ENCODE measurements at places on chromosomes 7 and 10. TPM values are rescaled to one million over a fixed set of nuclear protein-coding genes. Genes with fewer than 3 reads are reported as not detected.

Gene SH2B2
- total RNA-seq = 5.0 TPM

Gene CYP2C8
- 0.30 TPM for total RNA-seq

Gene SCART1
- total RNA-seq = 3.3 TPM

Gene VIPR2
- 0.46 TPM for total RNA-seq

Gene SPDYE11
- not detected for total RNA-seq

Gene EPO
- total RNA-seq = 0.19 TPM

Gene KIF11
- total RNA-seq = 56.7 TPM

Gene CREB3L2
- total RNA-seq = 49.4 TPM

Gene LRRC18
- total RNA-seq = not detected

Gene PDE6C
- total RNA-seq = not detected

Gene GPR158
- total RNA-seq = not detected

Gene GARIN1A
- total RNA-seq = 2.6 TPM

Gene EBF3
- not detected for total RNA-seq

Gene PRPS1L1
- total RNA-seq = not detected

Gene PDK4
- total RNA-seq = not detected

Gene LHPP
- total RNA-seq = 8.7 TPM

Gene LLCFC1
- not detected for total RNA-seq

Gene DRGX
- not detected for total RNA-seq

Gene PNLIPRP3
- total RNA-seq = not detected

Gene PLAU
- total RNA-seq = 0.43 TPM

Gene EN2
- total RNA-seq = not detected

Gene TMEM196
- not detected for total RNA-seq

Gene EMX2
- not detected for total RNA-seq

Gene TPST1
- 2.1 TPM for total RNA-seq

Gene NPC1L1
- 0.25 TPM for total RNA-seq

Gene CPXM2
- total RNA-seq = not detected

Gene SLC29A4
- total RNA-seq = 1.3 TPM

Gene PAPOLB
- not detected for total RNA-seq

Gene SLC16A9
- total RNA-seq = 0.14 TPM

Gene ZWINT
- total RNA-seq = 59.3 TPM

Gene SFRP5
- total RNA-seq = not detected

Gene BHLHA15
- 0.65 TPM for total RNA-seq

Gene KCTD7
- 14.9 TPM for total RNA-seq

Gene LIPF
- total RNA-seq = not detected

Gene ICA1
- 2.7 TPM for total RNA-seq

Gene AKR1C8
- not detected for total RNA-seq

Gene UBE3C
- 42.6 TPM for total RNA-seq

Gene BCAP29
- 37.8 TPM for total RNA-seq

Gene CLCN1
- 0.09 TPM for total RNA-seq
